Stimulated activated CD8-positive, alpha-beta memory T cell treated with anti-CD3 and anti-CD28 coated beads, Interleukin-15, amount 100 ng/mL, for 4 hours (primary cell): ENCODE measurements at places on chromosomes 2 and 18.

- no peak for DNase-seq
Observed at GRCh38 chr2:187525163-187525900, 28.9 kb downstream of the TFPI start.

GRCh38 chr2:86788165-86788564, 2.5 kb downstream of the CD8A start:
- no peak for DNase-seq

DNA sequence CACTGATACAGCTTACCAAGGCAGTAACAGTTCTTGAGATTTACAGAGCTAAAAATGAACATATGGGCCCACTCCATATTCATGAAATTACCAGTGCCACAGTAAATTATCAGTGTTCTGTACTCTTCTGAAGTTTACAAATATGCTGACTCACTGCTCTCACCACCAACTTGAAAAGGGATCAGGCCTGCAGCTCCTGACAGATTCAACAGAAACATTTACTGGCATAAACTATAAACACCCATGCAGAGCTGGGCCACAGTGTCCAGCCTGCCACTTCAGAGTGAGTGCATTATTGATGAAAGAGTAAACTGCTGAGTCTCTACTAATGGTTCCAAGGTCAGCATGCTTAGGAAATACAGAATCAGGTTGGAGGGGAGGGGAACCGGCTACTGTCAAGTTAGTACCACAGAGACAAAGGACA, 83.1 kb downstream of the FARSB start:
- DNase-seq, result no peak

DNA sequence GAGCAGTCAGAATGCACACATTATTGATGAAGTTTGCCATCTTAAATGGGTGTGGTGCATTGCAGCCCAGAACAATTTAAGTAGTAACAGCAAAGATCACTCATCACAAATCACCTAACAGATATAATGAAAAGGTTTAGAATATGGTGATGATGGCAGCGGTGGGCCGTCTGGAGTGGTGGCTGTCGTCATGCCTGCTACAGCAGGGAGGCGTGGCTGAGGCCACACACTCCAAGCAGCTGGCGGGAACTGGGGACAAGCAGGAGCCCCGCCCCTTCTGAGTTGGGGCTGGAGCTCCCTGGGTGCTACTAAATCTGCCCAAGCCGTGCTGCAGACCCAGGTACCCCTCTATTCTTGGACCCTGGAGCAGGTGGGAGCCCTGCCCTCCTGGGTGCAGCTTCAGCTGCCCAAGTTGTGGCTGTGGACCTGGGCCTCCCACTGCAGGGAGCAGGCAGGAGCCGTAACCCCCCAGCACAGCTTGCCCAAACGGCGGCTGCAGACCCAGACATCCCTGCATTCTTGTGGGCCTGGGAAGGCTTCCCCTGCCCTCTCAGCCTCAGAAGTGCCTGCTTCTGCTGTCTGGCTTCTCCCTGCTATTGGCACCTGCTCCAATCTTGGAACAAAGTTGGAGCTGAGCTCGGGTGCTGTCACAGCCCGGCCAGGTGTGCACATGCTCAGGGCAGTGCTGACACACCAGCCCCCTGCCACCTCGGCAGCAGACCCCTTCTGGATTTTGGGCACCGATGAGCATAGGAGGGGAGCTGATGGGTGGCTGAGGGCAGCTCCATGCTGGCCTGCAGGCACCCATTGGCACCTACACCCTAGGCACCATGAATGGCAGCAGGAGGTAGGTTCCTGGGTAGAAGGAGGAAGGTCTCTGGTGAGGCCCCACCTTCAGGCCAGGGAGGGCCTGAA, 149.3 kb downstream of the EHBP1 start:
- DNase-seq, result no peak

GRCh38 chr2:200479692-200480265, 30.1 kb downstream of the KCTD18 start:
- no peak for DNase-seq

- no peak for DNase-seq
Observed at GRCh38 chr2:54967269-54967668, 83.0 kb downstream of the RTN4 start.
